ENCODE measurements at places on chromosomes 4 and X.
A peak's percentile ranks its signal among the peaks of the same experiment; 100 is the strongest.

DNA sequence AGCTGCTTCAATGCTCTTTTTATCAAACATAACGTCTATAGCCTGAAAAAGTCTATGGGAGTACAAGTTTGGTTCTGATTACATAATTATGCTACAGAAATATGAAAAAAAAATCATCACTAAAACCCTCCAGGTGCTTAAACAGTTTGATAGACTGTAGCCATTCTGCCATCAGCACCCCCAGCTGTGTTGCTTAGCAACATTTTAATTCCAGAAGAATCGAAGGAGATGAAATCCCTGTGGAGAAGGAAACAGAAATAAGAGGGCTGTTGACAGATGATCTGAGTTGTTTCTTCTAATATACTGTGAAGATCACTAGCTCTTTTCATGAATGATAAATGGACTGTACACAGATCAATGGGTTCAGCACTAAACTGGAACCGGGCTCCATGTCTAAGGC is 402.8 kb downstream of the AFF2 start:
- no peak for DNase-seq

- DNase-seq = no peak
Observed at GRCh38 chrX:151982222-151982621, 7.7 kb upstream of the GABRE start.

GRCh38 chr4:81605271-81605670 is 133.6 kb upstream of the RASGEF1B start:
- no peak for DNase-seq

DNA sequence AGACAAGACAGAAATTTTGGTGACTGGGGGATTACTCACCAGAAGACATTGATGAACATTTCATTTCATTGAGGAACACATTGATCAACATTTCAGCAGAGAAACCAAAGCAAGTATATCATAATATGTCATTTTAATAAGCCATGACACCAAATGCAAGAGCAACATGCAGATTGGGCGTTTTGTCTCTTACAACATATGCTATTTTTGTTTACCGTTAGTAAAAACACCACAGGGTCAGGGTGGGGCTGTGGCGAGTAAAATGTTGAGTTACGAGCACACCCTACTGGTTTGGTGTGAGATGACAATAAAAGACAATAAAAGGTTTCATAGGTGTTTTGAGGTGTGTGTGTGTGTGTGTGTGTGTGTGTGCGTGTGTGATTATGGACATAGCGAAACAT is 294.5 kb downstream of the PDGFC start:
- no peak for DNase-seq

DNA sequence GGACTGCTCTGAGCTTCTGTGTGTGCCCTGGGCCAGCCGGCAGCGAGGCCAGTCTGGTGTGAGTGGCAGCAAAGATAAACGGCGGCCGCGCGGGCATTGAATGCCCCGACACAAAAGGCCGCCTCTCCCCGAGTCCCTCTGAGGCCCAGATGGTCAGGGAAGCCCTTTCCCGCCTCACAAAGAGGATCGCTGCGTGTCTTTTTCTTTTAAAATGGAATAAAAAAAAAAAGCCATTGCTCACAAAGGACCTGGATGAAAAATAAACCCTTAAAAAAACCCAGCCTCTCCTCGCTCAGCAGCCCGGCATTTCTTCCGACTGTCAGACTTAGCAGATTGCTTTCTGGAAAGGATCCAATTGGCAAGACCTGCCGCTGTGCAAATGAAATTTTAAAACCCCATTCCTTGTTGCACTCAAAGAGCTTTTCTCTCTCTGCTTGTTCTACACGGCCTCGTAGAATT is 578.7 kb downstream of the BCOR start:
- DNase-seq = no peak

- no peak for DNase-seq
Observed at GRCh38 chr4:184994010-184994622, 24.2 kb upstream of the HELT start.

GRCh38 chrX:18173494-18174180 is 47.0 kb downstream of the BEND2 start:
- DNase-seq = no peak

- no peak for DNase-seq
Observed at GRCh38 chrX:38069991-38070390, 63.6 kb downstream of the SYTL5 start.

DNA sequence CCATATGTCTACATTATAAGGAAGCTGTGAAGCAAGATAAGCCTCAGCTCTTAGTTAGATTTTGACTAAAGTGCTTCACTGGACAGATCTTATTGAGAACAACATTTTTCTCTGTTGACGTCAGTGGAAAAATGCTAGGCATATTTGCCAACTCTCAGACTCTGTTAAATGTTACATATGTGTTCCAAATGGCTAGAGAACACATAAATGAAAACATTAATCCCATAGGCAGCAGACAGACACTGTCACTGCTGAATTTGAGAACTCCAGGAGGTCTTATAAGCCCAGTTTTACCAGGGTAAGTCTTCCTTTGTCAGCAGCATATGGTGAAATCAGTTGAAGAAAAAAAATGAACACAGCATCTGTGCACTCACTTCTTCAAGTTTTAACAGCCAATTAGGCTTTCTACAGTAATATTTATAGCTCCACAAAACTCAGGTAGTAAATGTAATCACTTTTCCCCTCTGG is 186.9 kb downstream of the CAMK2D start:
- DNase-seq = no peak

DNA sequence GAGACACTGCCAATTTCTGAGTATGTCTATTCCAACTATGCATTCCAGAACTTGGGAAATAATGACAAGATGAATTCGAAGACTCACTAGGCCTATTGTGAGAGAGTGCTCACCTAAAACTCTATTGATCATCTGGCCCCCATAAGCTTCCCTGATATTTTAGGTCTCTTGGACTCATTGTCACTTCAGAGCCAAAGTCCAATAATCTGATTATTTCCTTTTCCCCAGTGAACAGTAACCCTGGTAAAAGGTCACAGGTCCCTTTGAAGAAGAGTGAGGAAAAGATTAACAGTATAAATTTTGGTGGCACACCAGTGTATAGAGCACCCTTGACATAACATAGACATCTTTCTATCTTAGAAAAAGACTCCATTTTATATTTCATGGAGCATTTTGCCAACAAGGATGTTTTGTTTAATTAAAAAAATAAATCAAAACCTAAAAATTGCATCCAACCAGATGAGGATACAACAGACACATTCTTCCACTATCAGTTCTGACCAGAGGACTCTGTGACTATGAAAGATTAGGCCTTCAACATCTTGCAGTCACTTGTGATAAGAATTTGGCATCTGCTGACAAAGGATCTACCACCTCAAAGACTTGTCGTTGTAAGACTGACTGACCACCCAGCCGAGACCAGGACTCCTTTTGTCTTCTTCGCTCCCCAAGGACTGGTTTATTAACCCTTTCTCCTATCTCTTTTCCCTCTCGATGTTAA is 191.9 kb downstream of the MAB21L2 start:
- no peak for DNase-seq

GRCh38 chr4:53929955-53930798 is 134.2 kb downstream of the CHIC2 start:
- peak; percentile 30 for DNase-seq

- no peak for DNase-seq
Observed at GRCh38 chr4:140876615-140877364, 120.6 kb upstream of the TBC1D9 start.

GRCh38 chr4:2256781-2257191 is 5.1 kb downstream of the MXD4 start:
- no peak for DNase-seq

GRCh38 chr4:182969651-182970279 is 52.6 kb upstream of the DCTD start:
- DNase-seq = no peak

GRCh38 chrX:57119416-57119815 is 1.9 kb downstream of the SPIN2B start:
- no peak for DNase-seq

DNA sequence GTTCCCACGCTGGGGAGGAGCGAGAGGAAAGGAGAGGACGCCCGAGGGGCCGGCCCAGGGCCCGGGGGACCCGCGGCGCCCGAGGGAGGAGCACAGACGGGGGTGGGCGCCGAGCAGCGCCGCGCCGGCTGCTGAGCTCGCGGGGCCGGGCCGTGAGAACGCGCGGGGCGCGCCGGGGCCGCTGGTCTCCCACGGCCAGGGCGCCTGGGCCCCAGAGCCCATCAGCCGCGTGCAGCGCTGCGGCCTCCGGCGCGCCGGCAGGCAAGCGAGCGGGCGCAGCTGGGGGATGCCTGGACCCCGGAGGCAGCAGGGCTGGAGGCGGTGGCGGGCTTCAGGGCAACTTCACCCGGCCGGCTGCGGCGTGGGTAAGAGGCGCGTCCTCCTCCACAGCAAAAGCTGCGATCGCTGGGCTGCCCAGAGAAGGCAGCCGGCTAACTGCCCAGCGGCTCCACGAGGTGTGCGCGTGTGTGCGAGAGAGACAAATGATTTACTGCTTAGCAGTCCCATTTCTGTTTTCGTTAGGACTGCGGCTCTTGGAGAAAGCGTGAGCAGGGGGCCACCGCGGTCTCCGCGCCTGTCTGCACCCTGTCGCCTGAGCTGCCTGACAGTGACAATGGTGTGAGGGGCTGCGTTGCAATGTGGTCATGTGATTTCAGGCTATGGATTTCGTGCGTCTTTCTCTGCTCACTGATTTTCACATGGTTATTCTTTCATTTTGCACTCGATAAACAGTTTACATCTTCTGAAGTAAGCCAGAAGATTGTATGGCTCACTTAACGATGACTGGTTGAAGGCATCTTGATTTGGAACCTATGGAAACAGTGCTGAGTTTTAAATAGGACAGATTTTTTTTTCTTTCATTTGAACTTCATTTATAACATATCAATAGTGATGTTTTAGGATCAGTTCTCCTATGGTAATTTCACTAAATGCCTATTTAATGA is 1.2 kb downstream of the GUCY1A1 start:
- DNase-seq = no peak

GRCh38 chrX:79630033-79631009 is 263.2 kb upstream of the ITM2A start:
- no peak for DNase-seq

- DNase-seq = no peak
Observed at GRCh38 chrX:41353985-41354384, 20.0 kb downstream of the DDX3X start.

GRCh38 chr4:71148545-71148944 is 155.1 kb downstream of the DCK start:
- no peak for DNase-seq

DNA sequence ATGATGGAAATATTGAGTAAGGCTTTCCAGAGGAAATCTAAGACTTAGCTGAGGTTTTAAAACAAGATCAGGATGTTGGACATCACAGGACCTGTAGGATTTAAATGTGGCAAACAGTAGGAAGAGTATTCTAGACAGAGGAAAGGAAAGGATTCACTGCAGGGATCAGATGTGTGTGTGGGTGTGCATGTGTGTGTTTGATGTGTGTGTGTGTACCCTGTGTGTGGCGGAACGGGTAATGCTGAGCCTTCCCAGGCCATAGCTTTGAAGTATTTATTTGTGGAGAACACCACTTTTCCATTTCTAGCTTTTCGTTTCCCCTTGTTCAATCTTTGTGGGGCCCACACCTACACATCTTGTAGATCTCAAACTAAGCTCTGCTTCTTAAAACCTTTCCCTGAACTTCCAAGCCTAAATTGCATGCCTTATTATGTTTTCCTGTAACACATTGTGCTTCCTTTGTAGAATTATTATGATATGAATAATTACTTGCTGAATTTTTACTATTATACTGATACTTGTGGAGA is 6.9 kb downstream of the GUCY1A1 start:
- no peak for DNase-seq

- no peak for DNase-seq
Observed at GRCh38 chr4:89906777-89907521, 12.3 kb downstream of the MMRN1 start.

DNA sequence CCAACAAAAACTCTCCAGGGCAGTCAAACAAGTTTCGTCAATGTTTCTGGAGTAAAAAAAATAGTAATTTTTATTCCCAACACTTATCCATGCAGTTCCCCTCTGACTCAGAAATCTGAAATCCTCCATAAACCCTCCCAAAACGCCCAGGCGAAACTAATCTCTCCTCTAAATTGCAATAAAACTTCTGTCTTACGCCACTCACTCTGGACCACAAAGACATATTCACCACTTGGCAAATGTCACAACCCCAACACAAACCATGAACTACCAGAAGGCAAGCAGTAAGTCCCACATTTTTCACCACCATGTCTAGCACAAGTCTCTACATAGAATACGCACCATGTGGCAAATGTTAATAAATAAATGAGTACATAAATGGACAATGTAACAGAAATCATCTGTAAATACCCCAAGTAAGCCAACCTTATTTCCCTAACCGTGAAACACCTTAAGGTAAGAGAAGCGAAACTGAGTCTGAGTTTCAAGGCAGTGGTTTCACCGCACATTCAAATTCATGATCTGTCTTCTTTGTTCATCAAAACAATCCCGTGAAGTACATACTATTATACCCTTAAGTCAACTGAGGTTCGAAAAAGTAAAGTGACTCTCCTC is 1.6 kb downstream of the PAPSS1 start:
- no peak for DNase-seq

DNA sequence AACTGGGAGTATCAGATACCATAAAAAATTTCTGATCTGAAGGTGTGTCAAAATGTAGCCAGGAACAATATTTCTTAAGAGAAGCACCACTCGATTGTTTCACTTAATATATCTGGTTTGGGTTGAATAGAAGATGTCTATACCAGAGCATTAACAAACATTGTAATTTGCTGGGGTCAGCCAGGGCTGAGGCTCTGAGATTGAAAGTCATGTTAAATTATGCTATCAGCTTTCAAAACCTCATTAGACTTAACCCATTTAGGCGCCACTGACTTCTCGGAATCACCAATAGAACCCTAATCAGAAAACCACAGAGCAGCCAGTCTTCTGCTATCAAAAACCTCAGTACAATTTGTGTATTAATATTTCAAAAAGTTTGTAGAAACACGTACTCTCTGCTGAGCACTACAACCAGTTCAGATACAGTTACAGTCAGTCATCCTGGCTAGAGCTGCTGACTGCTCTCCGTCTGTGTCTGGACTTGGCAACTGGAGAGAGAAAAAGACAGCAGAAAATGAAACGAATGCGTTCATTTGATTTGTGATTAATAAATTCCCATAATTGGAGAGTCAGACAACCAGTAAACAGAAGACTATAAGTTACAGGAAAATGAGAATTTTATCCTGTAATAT is 848.6 kb upstream of the PABPC4L start:
- no peak for DNase-seq

DNA sequence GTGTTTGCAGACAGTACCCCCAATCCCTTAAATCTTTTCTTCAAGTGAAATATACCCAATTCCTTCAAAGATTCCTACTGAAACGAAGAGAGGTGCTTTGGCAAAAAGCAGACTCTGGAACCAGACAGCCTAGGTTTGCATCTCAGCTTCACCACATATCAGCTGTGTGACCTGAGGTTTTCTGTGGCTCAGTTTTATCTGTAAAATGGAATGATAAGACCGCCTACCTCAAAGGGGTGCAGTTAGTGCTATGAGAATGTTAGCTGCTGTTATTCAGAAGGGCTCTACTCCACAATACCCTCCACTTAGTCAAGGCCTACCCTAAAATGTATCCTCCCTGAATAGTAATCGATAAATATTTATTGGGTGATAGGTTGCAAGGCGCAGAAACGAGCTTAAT is 664 bp downstream of the PIR start:
- DNase-seq = no peak

- DNase-seq = no peak
Observed at GRCh38 chrX:95076449-95076848, 1402.4 kb downstream of the FAM133A start.

GRCh38 chrX:7272346-7272745 is 124.4 kb upstream of the PUDP start:
- no peak for DNase-seq

GRCh38 chrX:21479695-21480270 is 105.6 kb downstream of the CNKSR2 start:
- DNase-seq = no peak

GRCh38 chrX:39514801-39515200 is 583.0 kb downstream of the BCOR start:
- no peak for DNase-seq

Data from stimulated activated CD4-positive, alpha-beta T cell treated with anti-CD3 and anti-CD28 coated beads, Interleukin-4, amount 100 ng/mL, for 4 hours (primary cell).